ENCODE measurements at places on chromosomes 13 and 19. TPM values are rescaled to one million over a fixed set of nuclear protein-coding genes. Genes with fewer than 3 reads are reported as not detected.

Gene SMIM24
- total RNA-seq, result not detected

Gene ZNF708
- total RNA-seq, result 5.3 TPM

Gene ZNF600
- total RNA-seq, result 9.8 TPM

Gene OR7E24
- total RNA-seq, result not detected

Gene CBARP
- 7.0 TPM for total RNA-seq

Gene CBLC
- total RNA-seq, result 14.6 TPM

DNA sequence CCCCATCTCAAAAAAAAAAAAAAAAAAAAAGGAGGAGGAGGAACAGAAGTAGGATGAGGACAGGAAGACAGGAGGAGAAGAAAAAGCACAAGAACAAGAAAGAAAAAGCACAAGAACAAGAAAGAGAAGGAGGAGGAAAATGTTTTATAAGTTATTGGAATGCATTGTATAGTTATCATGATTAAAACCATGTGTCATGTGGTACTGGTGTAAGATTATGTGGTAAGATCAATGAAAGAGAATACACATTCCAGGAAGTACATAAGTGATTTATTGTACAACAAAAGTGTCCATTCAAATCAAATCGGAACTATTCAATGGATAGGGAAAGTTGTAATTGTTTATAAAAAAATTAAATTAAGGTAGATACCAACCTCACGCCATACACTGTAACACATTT lies 167.7 kb downstream of the MZT1 start:
- H3K27ac ChIP-seq, result no peak overlapping the region
- no peak overlapping the region for H3K4me3 ChIP-seq

DNA sequence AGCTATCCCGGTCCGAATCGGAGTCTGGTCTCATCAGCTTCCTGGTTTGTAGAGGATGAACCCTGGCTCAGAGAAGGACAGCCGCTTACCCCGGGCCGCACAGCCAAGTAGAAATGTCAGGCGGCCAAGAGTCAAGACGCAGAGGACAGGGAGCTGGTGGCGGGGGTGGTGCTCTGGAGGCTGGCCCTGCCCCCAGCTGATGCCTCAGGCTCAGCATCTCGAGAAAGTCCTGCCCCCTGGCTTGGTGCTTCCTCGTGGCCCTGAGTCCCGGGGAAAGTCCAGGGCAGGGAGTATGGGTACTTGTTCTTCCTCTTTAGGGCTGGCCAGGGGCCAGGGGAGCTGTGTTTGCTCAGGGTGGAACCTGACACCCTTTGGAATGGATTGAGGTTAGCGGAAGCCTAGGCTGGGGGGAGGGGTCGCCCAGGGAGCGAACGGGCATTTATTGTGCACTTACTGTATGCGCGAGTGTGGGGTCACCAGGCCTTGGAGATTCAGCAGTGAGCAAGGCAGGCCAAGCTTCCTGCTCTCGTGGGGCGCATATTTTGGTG lies 2.2 kb downstream of the TJP3 start:
- peak; percentile 97 for DNase-seq
- no peaks in the 10 kb centered on the region for H3K36me3 ChIP-seq
- H3K27me3 ChIP-seq, result no peaks in the 10 kb centered on the region
- no peak overlapping the region for H3K27ac ChIP-seq
- H3K4me1 ChIP-seq, result peaks cover 13% of the 10 kb centered on the region
- peak overlapping the region; percentile 38 for H3K4me3 ChIP-seq

DNA sequence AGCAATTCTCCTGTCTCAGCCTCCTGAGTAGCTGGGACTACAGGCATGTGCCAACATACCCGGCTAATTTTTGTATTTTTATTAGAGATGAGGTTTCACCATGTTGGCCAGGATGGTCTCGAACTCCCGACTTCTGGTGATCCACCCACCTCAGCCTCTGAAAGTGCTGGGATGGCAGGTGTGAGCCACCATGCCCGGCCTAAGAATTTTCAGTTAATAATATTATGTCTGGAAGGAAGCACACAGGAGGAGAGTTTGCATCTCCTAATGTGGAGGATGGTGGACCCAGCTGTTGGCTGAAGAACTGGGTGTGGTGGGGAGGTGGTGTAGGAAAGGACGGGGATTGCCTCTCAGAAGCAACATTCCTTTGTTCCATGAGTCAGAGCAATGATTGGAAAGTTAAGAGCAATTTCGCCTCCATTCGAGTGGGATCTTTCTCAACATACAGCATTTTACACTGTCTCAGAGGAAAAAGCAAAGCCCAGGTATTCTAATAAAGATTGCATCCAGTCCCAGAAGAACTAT lies 11.9 kb downstream of the PDCD2L start:
- H3K4me3 ChIP-seq, result no peak overlapping the region
- no peaks in the 10 kb centered on the region for H3K27me3 ChIP-seq
- peak; percentile 36 for DNase-seq
- H3K36me3 ChIP-seq, result peaks cover 66% of the 10 kb centered on the region
- H3K4me1 ChIP-seq, result peaks cover 5% of the 10 kb centered on the region
- peak overlapping the region; percentile 13 for H3K27ac ChIP-seq

Gene DENND1C
- not detected for total RNA-seq

- peaks cover 26% of the 10 kb centered on the region for H3K36me3 ChIP-seq
- peak; percentile 74 for DNase-seq
- no peaks in the 10 kb centered on the region for H3K27me3 ChIP-seq
- H3K4me3 ChIP-seq, result no peak overlapping the region
- peaks cover 12% of the 10 kb centered on the region for H3K4me1 ChIP-seq
Observed at GRCh38 chr19:2923510-2923909, 21.3 kb downstream of the ZNF77 start.

GRCh38 chr13:107367258-107367657 lies 799.3 kb upstream of the ARGLU1 start:
- DNase-seq, result no peak
- no peak overlapping the region for H3K27ac ChIP-seq
- H3K36me3 ChIP-seq, result no peaks in the 10 kb centered on the region
- no peaks in the 10 kb centered on the region for H3K4me1 ChIP-seq

DNA sequence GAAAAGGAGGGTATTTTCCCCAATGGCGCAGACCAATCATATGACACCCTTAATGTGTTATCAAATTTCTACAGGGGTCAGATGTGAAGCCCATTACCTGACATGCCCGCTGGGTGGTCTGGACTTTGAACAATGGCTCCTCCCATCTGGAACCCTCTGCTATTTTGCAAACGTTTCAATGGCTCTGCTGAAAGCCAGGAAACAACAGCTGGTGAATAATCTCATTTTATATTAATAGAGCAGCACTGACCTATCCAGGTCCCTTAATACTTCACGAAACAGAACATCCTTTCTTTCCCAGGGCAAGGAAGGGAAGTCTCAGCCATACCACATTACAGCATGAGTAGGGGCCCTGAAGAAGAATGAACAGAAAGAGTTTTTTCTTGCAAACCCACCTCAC lies 20.3 kb upstream of the KPNA3 start:
- no peaks in the 10 kb centered on the region for H3K36me3 ChIP-seq
- DNase-seq, result no peak
- no peaks in the 10 kb centered on the region for H3K4me1 ChIP-seq
- no peaks in the 10 kb centered on the region for H3K27me3 ChIP-seq
- H3K4me3 ChIP-seq, result no peak overlapping the region
- H3K27ac ChIP-seq, result no peak overlapping the region

GRCh38 chr19:35851213-35852028 lies 883 bp downstream of the NPHS1 start:
- H3K36me3 ChIP-seq, result peaks cover 3% of the 10 kb centered on the region
- no peak for DNase-seq
- H3K4me1 ChIP-seq, result peaks cover 2% of the 10 kb centered on the region
- no peak overlapping the region for H3K27ac ChIP-seq

DNA sequence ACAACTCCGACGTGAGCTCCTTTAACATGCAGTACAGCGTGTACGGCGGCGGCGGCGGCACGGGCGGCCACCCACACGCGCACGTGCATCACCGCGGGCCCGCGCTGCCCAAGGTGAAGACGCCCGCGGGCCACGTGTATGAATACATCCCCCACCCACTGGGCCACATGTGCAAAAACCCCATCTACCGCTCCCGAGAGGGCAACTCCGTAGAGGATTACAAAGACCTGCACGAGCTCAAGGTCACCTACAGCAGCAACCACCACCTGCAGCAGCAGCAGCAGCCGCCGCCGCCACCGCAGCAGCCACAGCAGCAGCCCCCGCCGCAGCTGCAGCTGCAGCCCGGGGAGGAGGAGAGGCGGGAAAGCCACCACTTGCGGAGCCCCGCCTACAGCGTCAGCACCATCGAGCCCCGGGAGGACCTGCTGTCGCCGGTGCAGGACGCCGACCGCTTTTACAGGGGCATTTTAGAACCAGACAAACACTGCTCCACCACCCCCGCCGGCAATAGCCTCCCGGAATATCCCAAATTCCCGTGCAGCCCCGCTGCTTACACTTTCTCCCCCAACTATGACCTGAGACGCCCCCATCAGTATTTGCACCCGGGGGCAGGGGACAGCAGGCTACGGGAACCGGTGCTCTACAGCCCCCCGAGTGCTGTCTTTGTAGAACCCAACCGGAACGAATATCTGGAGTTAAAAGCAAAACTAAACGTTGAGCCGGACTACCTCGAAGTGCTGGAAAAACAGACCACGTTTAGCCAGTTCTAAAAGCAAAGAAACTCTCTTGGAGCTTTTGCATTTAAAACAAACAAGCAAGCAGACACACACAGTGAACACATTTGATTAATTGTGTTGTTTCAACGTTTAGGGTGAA lies 6.6 kb downstream of the SLITRK5 start:
- H3K27ac ChIP-seq, result no peak overlapping the region
- H3K36me3 ChIP-seq, result peaks cover 4% of the 10 kb centered on the region
- peaks cover 10% of the 10 kb centered on the region for H3K4me1 ChIP-seq
- H3K4me3 ChIP-seq, result peak overlapping the region; percentile 66

GRCh38 chr19:34126966-34127365 lies 45.3 kb upstream of the LSM14A start:
- DNase-seq, result no peak
- peaks cover 4% of the 10 kb centered on the region for H3K36me3 ChIP-seq
- H3K4me3 ChIP-seq, result no peak overlapping the region
- H3K27ac ChIP-seq, result no peak overlapping the region
- peaks cover 18% of the 10 kb centered on the region for H3K27me3 ChIP-seq

Gene MAU2
- 55.9 TPM for total RNA-seq

All from MCF 10A (cell line).